Pulmonary artery endothelial cell (primary cell): ENCODE measurements at places on chromosomes 13 and 19. TPM values are rescaled to one million over a fixed set of nuclear protein-coding genes. Genes with fewer than 3 reads are reported as not detected.
A peak's percentile ranks its signal among the peaks of the same experiment; 100 is the strongest.

PSG11 gene
- total RNA-seq, result not detected in 2 replicates

FCGBP gene
- total RNA-seq, result under 0.01 and 0.04 TPM in 2 replicates

ZNF443 gene
- 3.6 and 6.0 TPM in 2 replicates for total RNA-seq

DNA sequence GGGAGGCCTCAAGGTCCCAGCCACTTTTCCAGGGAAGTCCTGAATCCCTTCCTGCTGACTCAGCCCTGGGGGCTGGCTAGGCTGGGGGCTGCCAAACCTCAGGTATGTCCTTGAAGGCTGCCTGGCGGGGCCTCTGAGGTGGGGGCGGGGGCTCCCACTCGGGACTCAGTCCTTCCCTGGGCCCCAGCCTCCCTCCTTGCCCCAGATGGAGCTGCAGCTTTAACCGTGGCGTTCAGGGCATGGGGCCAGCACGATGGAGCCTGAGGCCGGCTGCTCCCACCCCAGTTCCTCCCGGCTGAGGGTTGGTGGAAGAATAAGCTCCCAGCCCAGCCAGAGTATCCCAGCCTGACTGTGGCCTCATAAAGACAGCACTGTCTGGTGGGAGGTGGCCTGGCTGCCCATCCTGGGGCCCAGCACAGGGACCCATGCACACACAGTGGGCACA lies 12.4 kb downstream of the CILP2 start:
- DNase-seq, result no peak

DNA sequence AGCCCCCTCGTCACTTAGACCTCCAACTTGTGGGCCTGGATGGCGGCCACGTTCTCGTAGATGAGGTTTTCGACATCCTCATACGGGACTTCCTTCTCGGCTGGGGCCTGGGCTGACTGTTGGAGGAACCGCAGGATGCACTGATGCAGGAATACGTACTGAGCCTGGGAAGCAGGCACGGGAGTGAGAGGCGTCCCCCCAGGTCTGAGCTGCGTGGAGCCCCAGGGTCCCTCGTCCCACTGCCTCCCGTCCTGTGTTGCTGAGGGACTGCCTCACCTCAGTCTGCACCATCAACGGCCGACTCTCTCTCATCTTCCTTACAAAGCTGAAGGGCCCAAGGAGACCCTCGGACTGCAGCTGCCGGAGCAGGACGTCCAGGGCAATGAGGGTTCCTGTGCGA lies 1.7 kb upstream of the SYT5 start:
- DNase-seq, result no peak

- no peak for DNase-seq
These were observed 1.2 kb downstream of the CTXN1 start for GRCh38 chr19:7924651-7925170.

GRCh38 chr13:45410001-45410400 lies 8.2 kb downstream of the SLC25A30 start:
- no peak for DNase-seq

GRCh38 chr13:105948143-105948542 lies 587.3 kb downstream of the EFNB2 start:
- no peak for DNase-seq

DNA sequence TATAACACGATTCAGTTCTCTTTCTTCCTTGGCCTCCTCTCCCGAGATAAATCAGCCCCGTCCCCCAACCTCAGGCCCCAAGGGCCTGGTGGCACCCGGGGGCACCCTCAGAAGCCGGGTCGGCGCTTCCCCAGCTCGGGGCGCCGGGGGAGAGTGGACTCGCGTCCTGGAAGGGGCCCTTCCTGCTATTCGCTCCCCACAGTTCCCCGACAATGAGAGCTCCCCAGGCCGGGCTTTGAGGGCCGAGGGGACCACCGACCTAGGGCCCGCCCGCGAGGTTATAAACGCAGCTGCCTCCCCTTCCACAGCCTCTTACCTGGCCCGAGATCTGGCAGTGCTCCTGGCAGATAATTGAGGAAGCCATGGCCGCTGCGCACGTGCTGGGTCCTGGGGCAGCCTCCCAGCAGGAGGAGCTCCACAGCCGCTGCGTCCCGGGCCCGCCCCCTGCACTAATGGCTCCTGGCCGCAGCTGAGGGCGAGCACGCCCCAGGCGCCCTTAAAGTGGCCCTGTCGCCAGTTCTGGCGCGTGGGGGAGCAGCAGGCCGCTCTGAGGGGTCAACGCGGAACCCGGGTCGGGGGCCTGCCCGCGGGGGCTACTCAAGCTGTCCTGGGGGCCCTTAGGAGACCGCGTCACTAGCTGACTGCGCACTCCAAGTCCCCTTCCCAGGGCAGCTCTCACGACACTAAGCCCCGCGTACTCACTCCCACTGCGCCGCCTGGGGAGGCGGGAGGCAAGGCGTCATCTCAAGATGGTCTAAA lies at the start of gene SOHLH2:
Gene SOHLH2, minus strand, starts transcription at position 394 of the 759 bp plus-strand sequence. Its CDS starts 30 bp downstream, at position 364.
- DNase-seq, result no peak

C1QTNF9B gene
- total RNA-seq, result not detected in 2 replicates

DNA sequence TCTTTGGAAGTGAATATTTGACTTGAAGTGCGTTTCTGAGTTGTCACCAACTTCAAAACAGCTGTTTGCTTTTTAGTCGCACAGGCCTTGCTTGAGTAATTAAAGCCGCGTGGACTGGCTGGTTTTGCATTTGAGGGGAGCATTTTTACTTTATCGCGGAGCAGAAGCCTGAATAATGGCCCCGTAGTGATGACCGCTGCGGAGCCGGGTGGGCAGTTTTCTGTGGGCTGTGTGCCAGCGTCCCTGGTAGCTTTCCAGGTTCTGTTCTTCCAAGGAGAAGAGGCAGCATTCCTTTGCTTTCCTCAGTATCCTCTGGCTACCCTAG lies 1.1 kb downstream of the NAA16 start:
- DNase-seq, result no peak

- DNase-seq, result no peak
These were observed 104.5 kb downstream of the UGGT2 start for GRCh38 chr13:95948656-95949055.

DNA sequence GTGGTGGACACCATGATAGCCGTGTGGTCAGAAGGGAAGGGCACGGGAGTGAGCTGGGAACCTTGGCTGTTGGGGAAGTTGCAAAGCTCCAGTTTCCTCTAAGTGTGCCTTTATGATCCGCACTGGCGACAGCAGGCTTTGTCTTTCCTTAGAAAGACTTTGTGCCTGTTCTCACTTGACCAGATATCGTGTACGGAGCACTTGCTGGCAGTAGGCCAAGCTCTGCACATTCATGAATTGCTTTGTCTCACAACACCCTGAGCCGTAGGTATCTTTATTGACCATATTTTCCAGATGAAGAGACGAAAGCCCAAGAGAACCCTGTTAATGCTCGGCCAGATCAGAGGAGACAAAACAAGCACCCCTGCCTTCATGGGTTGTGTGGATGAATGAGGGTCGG lies 15.1 kb downstream of the CUL4A start:
- DNase-seq, result no peak

- DNase-seq, result no peak
These were observed 136.0 kb downstream of the ATP11A start for GRCh38 chr13:112825875-112826274.

GRCh38 chr13:30074431-30074830 lies 224.0 kb upstream of the UBL3 start:
- DNase-seq, result no peak

DNA sequence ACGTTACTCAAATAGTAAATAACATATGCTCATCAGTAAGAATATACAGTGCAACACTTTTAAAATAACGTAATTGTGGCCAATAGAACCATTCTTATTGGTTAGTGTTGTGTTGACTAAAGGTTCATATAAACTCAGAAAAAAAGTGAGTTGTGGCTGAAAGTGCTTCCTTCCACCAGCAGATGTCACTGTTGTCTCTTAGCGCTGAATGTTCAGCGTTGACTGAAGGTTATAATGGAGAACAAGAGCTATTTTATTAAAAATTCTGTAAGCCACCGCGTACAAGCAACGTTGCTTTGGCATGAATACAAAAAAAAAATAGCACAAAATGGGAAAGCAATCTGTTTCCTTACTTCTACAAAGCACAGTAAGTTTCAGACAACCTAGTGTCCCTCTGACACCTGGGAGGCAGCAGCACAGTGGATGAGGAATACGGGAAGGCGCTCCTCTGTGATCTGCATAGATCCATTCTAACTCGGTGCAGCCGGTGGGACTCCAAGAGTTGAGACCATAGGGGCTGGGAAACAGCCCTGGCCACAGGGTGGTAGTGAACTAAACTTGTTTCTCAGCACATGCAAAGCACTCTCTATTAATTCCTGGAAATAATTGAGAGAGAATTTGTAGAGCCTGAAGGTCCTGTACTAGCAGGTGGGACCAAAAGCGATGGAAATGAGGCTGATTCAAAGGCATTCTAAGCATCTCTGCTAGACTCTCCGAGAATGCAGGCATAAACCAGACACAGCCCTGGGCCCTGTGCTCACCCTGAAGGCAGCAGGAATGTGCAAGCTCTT lies 23.9 kb upstream of the OXGR1 start:
- peak; percentile 22 for DNase-seq

- no peak for DNase-seq
These were observed 3.0 kb upstream of the PNKP start for GRCh38 chr19:49870309-49870901.

GRCh38 chr19:47084879-47085439 lies 28.6 kb downstream of the ZC3H4 start:
- DNase-seq, result no peak

MEIOSIN gene
- not detected in 2 replicates for total RNA-seq

- DNase-seq, result no peak
These were observed 5.9 kb upstream of the GPR18 start for GRCh38 chr13:99264051-99264450.

DNA sequence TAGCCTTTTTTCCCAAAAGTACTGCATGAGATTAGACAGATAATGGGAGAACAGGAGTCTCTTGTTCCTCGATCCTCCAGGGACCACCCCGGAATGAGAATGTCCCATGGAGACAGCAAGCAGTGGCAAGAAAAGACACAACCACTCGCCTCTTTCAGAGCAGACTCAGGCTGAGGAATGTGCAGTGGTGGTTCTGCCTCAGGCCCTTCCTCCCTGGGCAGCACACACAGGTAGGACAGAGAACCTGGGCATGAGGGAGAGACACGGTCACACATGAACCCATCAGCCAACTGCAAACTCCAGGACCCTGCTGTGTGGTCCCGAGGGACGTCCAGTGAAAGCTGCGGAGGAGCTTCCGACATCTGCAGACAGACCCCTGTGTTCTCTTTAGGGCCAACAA lies 31.0 kb downstream of the CRYL1 start:
- DNase-seq, result no peak

- no peak for DNase-seq
These were observed 19.5 kb downstream of the CPT1C start for GRCh38 chr19:49710372-49710951.

FIZ1 gene
- total RNA-seq, result 2.4 and 2.5 TPM in 2 replicates

DNA sequence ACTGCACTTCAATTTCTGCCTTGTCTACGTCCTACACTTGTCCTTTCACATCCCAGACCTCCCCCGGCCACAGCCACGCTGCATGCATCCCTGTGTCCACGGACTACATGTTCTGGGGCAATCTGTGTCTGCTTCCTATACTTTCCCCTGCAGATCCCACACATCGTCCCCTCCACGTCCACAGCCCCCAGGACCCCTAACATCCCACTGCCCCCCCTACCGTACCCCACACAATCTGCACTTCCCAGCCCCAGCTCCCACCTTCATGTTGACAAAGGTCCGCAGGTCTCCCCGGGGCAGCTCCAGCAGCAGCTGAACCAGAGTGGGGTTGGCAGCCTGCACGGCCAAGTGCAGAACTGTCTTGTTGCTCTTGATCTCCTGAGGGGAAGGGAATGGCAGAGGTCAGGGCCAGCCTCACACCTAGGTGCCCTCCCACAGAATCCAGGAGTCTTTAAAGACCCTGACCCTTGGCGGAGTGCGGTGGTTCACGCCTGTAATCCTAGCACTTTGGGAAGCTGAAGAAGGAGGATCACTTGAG lies 10.2 kb downstream of the NFKBID start:
- DNase-seq, result no peak

GRCh38 chr19:6374161-6374709 lies 1.5 kb downstream of the PSPN start:
- no peak for DNase-seq

DNA sequence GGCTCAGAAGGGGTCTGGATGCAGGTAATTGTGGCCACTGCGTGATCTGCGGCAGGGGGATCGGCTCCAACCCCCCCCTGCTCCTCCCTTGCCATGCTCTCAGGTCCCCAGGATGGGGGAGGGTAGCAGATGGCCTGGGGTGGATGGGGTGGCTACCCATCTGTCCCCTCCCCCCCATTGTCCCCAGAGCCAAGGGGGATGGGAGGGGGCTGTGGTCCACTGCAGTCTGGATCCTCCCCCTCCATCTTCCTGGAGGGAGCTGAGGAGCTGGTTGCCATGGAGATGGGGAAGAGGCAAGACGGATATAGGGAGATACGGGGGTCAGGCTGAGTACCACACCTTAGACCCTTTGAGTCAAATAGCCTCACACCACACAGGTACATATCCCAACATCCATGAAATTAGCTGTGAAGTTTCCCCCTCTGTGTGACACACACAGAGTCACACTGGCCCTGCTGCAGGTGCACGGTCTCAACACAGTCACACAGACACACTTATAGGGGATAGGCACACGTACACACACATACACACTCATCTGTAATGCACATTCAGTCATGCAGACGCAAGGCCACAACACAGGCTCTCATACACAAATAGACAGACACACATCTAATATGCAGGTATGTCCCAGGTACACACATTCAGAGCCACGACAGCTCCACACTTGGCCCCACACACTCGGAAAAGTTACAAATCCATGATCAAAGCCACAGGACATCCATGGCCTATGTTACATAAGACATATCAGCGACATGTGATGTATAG lies 1.8 kb upstream of the NOVA2 start:
- DNase-seq, result no peak

DNA sequence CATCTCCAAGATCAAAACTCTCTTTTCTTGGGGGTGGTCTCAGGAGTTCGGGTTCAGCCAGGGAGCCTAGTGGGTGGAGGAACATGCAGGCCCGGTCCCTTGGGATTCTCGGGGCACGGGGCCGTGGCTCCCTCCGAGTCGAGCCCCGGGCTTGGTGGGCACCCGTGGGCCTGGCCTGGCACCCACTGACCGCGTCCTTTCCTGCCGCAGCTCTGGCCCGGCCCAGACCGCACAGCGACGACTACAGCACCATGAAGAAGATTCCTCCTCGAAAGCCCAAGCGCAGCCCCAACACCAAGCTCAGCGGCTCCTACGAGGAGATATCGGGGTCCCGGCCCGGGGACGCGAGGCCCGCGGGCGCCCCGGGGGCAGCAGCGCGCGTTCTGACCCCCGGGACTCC lies 510.6 kb downstream of the MYO16 start:
- no peak for DNase-seq
